ENCODE measurements at places on chromosomes 4 and X.

- no peak for DNase-seq
These were observed 125.1 kb downstream of the CAMK2D start for GRCh38 chr4:113636438-113636818.

- no peak for DNase-seq
These were observed 4.6 kb downstream of the DUSP9 start for GRCh38 chrX:153651540-153652079.

DNA sequence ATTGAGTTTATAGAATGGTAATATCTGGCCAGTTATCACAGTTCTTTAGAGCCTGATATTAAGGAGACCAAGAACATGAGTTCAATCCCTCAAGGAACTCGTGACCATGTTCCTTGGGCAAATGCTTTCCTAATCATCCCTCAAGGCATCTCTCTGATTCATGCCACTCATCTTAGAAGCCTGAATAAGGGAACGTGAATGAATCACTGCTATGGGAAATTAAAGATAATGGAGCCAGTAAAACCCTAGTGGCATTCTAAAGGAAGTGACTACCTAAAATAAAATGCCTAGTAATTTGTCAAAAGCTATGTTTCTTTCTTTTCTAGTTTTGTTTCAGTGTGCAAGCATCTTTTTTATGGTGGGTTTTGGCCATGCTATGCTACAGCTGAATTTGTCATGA lies 1161.3 kb downstream of the C4orf33 start:
- DNase-seq = peak; percentile 10

DNA sequence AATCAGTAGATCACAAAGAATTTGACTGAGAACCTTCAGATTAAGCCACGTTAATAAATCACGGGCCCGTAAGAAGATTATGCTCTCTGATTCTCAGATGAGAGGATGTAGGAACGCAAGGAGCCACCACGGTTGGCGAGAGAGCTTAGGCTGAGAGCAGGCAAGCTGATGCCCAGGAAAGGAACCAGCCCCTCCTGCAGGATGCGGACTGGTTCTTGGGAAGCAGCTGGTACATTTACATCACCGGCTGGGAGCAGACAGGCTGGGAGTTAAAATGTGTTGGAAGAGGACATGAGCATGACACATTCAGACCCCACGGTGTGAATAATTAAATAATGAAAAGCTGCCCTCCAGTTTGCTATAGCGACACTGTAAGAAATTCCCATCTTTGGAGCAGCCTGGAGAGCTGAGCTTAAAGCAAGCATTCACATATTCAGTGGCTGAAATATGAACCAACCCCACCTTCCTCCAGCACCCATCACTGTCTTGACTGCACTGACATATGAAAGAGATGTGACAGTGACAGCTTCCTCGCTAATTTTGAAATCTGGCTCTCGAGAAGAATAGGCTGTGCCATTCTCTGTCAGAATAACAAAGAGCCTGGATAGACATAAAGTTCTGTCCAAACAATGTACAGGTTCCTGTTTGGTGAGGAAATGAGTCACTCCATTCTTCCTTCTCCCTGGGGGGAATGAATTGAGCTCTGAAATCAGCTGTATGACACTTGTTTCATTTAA lies 33.1 kb downstream of the LNX1 start:
- DNase-seq = no peak

- no peak for DNase-seq
These were observed 68.2 kb downstream of the FAT4 start for GRCh38 chr4:125382995-125383394.

GRCh38 chr4:15765910-15766697 lies 12.0 kb upstream of the CD38 start:
- no peak for DNase-seq

DNA sequence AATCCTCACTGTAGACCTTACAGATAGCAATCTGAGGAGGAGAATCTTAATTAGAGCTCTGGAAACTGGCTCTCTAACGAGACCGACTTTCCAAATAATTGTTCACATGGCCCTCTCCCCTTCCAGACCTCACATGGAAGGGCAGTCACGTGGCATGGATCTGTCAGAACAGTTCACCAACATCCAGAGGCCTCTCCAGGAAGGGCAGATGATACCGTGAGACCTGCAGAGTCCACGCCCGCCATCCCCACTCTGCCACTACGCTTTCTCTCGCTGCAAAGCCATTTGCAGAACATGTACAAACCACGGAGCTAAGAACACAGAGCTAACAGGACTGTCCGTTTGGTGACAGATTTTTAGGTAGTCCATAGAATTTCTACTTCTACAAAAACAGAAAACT lies 20.7 kb downstream of the FAT1 start:
- no peak for DNase-seq

- no peak for DNase-seq
These were observed 1.2 kb upstream of the CD40LG start for GRCh38 chrX:136646602-136647239.

DNA sequence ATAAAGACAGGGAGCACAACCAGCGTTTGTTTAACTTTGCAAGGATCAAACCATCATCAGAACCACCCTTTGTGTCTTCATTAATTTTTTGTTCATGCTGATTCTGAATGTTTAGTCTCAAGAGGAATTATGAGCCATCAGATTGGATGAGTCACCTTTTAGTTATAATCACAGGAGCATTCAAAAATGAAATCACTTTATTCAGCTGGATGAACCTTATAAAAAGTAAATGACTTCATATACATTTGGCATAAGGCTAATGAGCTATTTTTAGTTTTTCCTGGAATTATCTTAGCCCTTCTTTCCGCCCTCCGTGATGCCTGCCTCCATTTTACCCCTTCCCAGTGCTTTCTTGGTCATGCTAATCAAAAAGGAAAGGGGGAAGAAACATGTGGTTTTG lies 103.6 kb downstream of the SORBS2 start:
- DNase-seq = no peak

DNA sequence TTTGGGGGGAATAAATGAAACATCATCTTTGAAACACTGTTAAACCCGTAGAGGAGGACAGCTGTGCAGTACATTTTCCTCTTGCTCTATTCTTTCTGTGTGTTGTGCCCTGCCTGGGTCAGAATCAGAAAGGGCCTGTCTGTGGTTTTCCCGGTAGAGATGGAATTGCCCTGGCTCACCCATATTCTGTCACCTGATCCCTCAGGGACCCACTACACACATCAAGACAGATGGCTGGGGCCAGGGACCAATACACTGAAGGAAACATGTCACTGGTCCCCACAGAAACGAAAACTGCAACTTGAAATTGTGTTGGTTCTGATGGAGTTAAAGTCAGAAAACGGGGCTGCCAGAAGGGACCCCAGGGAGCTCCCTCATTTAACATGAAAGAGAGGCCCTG lies 114.9 kb downstream of the ZNF827 start:
- no peak for DNase-seq
